ENCODE measurements at places on chromosomes 4 and X. TPM values are rescaled to one million over a fixed set of nuclear protein-coding genes. Genes with fewer than 3 reads are reported as not detected.

Gene MAGEA4
- not detected for total RNA-seq

Gene ZAR1
- total RNA-seq = 0.44 TPM

Gene GAK
- 41.8 TPM for total RNA-seq

Gene DCLK2
- 100 TPM for total RNA-seq

Gene WDR17
- total RNA-seq = 42.5 TPM

Gene ERCC6L
- total RNA-seq = 1.7 TPM

Gene PAGE2
- total RNA-seq = not detected

Gene MAPK10
- total RNA-seq = 202 TPM

Gene ATP6AP2
- 206 TPM for total RNA-seq

Gene ADGRG2
- total RNA-seq = 4.5 TPM

Gene PPAT
- total RNA-seq = 22.4 TPM
